ENCODE measurements at places on chromosomes 13 and 19. TPM values are rescaled to one million over a fixed set of nuclear protein-coding genes. Genes with fewer than 3 reads are reported as not detected.
A peak's percentile ranks its signal among the peaks of the same experiment; 100 is the strongest.

GRCh38 chr19:5403968-5404640 is 51.1 kb upstream of the ZNRF4 start:
- no peaks in the 10 kb centered on the region for H3K4me1 ChIP-seq
- H3K27me3 ChIP-seq = no peaks in the 10 kb centered on the region
- DNase-seq = peak; percentile 63
- no peaks in the 10 kb centered on the region for H3K36me3 ChIP-seq
- H3K4me3 ChIP-seq = no peak overlapping the region

GRCh38 chr13:69556540-69557196 is 551.0 kb upstream of the ATXN8OS start:
- no peak overlapping the region for H3K4me3 ChIP-seq
- H3K4me1 ChIP-seq = no peaks in the 10 kb centered on the region
- no peak overlapping the region for H3K27ac ChIP-seq
- H3K36me3 ChIP-seq = no peaks in the 10 kb centered on the region

DNA sequence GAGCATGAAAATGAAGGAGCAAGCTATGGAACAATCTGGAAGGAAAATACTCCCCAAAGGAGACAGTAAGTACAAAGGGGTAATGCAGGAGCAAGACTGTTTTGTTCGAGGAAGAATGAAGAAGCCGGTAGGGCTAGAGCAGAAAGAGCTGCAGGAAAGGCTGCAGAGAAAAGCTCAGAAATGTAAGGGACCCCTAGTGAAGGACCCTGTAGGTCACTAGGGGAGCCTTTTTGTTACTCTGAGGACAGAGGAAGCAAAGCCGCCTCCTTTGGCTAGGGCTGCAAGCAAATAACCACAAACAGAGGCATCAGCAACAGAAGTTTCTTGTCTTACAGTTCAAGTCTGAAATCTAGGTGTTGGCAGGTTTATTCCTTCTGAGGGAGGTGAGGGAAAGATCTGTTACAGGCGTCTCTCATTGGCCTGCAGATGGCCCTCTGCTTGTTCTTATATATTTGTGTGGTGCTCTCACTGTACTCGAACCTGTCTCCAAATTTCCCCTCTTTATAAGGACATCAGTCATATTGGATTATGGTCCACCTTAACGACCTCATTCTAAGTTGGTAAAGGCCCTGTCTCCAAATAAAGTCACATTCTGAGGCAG is 362.3 kb downstream of the COG6 start:
- no peaks in the 10 kb centered on the region for H3K4me1 ChIP-seq
- no peak overlapping the region for H3K27ac ChIP-seq
- H3K36me3 ChIP-seq = no peaks in the 10 kb centered on the region

DNA sequence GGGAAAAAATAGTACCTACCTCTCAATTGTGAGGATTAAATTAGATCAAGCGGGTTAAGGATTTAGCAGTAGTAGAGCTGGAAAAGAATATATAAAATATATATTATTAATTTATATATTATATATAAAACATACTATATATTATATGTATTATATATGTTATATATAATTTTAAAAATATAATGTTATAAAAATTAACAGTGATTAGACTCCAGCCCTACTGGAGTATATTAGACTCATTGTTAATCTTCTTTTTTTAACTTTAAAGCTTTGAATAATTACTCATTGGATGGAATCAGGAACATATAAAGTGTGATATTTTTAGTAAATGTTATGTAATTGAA is 380 bp upstream of the MRPL54 start:
- H3K4me3 ChIP-seq = peak overlapping the region; percentile 90
- peaks cover 31% of the 10 kb centered on the region for H3K36me3 ChIP-seq
- peaks cover 42% of the 10 kb centered on the region for H3K4me1 ChIP-seq

Gene BEST2
- total RNA-seq = not detected

DNA sequence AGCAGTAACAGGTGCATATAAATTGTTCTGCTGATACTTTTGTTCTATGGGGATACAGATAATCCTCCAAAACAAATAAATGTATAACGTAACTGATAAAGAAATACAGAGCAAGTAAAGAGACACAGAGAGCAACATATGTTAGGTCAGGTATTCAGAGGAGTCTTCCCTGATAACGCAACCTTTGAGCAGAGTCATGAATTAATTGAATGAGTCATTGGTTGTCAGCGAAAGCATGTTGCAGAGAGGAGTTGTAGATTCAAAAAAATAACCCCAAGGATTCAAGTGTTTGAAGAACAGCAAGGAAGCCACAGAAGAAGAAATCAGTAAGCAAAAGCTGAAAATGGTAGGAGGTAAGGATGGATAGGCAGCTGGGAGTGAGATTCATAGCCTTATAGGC is 245.2 kb downstream of the TBC1D4 start:
- H3K27me3 ChIP-seq = peaks cover 4% of the 10 kb centered on the region
- H3K36me3 ChIP-seq = no peaks in the 10 kb centered on the region
- H3K27ac ChIP-seq = no peak overlapping the region
- H3K4me1 ChIP-seq = no peaks in the 10 kb centered on the region
- H3K4me3 ChIP-seq = no peak overlapping the region

GRCh38 chr13:21684576-21684975 is 13.7 kb downstream of the FGF9 start:
- H3K4me3 ChIP-seq = no peak overlapping the region
- no peak overlapping the region for H3K27ac ChIP-seq
- DNase-seq = no peak
- H3K36me3 ChIP-seq = no peaks in the 10 kb centered on the region
- H3K4me1 ChIP-seq = peaks cover 17% of the 10 kb centered on the region

DNA sequence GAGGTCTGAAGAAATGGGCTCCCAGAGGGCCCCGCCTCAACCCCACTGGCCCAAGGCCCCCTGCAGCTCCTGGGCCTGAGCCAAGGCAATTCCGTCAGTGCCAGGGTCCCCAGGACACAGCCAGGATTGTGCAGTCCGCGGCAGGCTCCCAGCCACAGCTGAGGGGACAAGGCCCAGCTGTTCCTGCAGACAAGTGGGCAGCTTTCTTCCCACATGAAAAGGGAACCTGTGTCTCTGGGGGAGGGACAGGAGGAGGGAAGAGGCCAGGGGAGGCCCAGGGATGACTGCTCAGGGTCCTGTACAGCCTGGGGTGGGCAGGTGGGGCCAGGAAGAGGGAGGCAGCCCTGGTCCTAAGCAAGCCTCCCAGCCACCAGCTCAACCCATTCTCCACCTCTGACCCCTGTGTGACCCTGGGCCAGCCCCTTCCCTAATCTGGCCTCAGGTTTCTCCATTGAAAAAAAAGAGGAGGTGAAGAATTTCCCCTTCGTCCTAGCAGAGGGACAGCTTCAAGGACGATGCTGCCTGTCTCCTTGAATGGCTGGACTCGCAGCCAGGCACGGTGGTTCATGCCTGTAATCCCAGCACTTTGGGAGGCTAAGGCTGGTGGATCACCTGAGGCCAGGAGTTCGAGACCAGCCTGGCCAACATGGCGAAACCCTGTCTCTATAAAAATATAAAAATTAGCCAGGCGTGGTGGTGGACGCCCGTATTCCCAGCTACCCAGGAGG is 20.5 kb upstream of the VSTM2B start:
- H3K4me1 ChIP-seq = no peaks in the 10 kb centered on the region
- H3K4me3 ChIP-seq = no peak overlapping the region
- DNase-seq = no peak

DNA sequence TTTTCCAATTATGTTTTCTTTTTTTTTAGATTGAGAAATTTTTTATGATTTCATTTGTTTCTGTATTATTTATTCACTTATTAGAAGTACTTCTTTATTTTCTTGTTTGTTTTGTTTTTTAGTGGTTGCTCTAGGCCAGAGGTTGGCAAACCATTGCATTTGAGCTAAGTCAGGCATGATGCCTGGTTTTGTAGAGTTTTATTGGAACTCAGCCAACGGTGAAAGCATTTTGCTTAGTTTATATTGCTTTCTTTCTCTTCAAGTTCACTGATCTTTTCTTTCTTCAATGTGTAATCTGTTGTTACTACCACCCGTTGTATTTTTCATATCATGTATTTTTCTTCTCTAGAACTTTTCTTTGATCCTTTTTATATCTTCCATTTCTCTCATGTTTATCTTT is 19.7 kb downstream of the ZNF567 start:
- peaks cover 87% of the 10 kb centered on the region for H3K36me3 ChIP-seq
- DNase-seq = no peak
- H3K27ac ChIP-seq = no peak overlapping the region
- H3K4me1 ChIP-seq = no peaks in the 10 kb centered on the region
- H3K27me3 ChIP-seq = no peaks in the 10 kb centered on the region
- H3K4me3 ChIP-seq = no peak overlapping the region

GRCh38 chr19:3234800-3235199 is 10.3 kb downstream of the CELF5 start:
- peak; percentile 32 for DNase-seq
- H3K27me3 ChIP-seq = no peaks in the 10 kb centered on the region
- no peak overlapping the region for H3K27ac ChIP-seq
- H3K4me3 ChIP-seq = no peak overlapping the region
- H3K36me3 ChIP-seq = no peaks in the 10 kb centered on the region

Gene ATP1A3
- 1.9 TPM for total RNA-seq

Gene KIR2DL1
- not detected for total RNA-seq

DNA sequence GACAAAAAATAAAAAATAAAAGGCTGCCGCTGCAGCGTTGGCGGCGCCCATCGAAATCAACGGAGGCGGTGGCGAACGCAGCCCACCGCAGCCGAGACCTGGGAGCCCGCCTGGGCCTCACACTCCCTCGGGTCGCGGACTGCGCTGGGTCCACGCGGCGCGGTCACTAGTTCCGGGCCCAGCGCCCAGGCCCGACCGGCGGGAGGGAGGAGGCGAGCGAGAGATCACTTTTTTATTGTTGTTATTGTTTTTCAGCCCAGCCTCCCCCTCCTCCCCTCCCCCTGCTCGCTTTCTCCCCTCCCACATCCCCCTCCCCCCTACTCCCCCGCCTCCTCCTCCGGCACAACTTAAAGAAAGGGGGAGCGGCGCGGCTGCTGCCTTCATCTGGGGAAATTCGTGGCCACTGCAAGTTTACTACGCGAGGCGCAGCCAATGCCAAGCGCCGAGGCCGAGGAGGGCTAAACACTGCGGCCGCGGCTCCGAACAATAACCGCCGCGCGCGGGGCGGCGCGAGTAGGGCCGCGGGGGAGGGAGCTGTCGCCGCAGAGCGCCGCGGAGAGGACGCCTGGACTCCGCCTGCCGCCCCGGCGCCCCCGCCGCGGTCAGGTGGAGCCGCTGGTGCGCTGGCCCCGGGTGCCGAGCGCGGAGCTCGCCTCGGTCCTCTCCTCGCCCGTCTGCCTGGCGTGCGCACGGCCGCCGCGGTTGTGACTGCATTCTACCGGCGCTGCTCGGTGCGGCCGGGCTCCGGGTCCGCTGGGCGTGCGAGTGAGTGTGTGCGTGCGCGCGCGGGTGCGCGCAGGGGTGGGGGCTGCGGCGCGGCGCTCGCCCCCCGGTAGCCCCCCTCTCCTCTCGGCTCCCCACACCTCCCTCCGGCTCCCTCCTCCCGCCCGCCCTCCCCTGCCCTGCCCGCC is 505 bp upstream of the ZIC2 start:
- H3K4me3 ChIP-seq = peak overlapping the region; percentile 57
- H3K27me3 ChIP-seq = peaks cover 67% of the 10 kb centered on the region
- peaks cover 25% of the 10 kb centered on the region for H3K36me3 ChIP-seq
- H3K27ac ChIP-seq = no peak overlapping the region

Gene ZNF256
- 6.1 TPM for total RNA-seq

Gene HSD17B14
- 0.63 TPM for total RNA-seq

DNA sequence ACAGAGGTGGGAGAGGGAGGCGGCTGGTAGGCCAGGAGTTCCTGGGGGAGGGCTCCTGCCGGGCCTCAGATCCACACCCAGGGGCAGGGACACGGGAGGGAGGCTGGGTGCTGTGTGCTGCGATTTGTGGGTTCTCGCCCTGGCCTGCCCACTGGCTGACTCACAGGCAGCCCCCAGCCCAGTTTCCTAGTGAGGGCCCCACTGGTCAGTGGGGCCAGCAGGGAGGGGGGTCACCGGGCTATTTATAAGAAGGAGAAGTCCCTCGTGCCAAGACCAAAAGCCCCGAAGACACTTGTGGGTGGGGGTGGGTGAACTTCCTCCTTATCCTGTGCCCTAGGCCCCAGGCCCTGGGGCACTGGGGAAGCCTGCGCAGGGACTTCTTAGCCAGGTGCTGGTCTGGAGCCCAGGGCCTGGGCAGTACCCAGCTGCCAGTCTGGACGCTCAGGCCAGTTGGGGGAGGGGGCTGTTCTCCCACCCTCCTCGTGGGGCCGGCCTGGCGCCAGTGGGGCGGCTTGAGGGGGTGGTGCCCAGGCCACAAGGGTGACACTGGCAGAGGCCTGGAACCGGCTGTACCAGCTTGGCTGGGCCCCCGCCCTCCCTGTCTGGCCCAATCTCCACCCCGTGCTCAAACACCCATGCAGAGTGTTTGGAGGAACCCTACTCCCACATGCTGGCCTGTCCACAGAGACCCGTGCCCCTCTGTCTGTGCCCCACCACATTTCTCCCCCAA is 5.0 kb upstream of the JUNB start:
- DNase-seq = no peak
- H3K4me3 ChIP-seq = no peak overlapping the region
- H3K36me3 ChIP-seq = peaks cover 4% of the 10 kb centered on the region
- peaks cover 49% of the 10 kb centered on the region for H3K4me1 ChIP-seq
- H3K27me3 ChIP-seq = no peaks in the 10 kb centered on the region

DNA sequence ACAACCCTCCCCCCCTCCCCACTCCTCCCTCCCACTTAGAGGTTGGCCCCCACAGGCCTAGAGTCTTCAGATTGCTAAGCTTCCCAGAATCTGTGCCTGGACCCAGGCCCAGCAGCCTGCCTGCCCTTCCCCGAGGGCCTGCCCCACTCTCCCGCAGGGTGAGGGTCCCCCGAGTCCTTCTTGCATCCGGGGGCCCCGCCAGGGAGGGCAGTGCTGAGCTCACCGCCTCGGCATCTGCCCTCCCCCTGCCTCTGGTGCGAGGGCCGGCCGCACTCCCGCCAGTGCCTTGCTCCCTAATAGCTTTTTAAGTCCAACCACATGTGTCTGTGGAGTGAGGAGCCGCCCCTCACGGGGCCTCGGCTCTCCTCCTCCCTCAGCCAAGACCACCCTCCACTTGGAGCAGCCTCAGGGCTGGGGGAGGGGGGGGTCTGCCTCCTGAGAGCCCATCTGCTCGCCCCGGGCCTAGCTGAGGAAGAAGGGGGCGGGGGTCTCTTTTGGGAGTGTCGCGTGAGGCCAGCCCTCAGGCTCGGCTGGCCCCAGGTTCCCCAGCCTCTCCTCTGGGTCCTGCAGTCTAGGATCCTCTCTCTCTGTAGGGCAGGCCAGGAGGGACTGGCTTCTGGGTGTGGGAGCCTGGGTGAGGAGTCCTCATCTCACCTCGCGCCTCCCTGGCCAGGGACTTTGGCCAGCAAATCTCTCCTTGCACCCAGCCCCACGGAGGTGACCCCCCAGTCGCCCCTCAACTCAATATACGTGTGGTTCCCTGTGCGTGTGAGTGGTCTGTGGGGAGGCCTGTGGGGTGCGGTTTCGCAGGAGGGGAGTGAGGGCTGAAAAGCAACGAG is 47.2 kb downstream of the LYL1 start:
- peaks cover 2% of the 10 kb centered on the region for H3K4me1 ChIP-seq
- no peak overlapping the region for H3K27ac ChIP-seq
- H3K4me3 ChIP-seq = no peak overlapping the region
- H3K27me3 ChIP-seq = peaks cover 24% of the 10 kb centered on the region

Data from activated CD4-positive, alpha-beta memory T cell treated with anti-CD3 and anti-CD28 coated beads, Interleukin-2, amount 10 ng/mL, durations not matched to agents 7 days and 5 days (primary cell).